ENCODE measurements at places on chromosomes 16 and 17. TPM values are rescaled to one million over a fixed set of nuclear protein-coding genes. Genes with fewer than 3 reads are reported as not detected.

- no peaks in the 10 kb centered on the region for H3K27me3 ChIP-seq
- no peak overlapping the region for H3K4me3 ChIP-seq
- H3K4me1 ChIP-seq: no peaks in the 10 kb centered on the region
- peak overlapping the region; percentile 9 for H3K27ac ChIP-seq
Observed at GRCh38 chr17:4035081-4035680, 70.9 kb upstream of the ATP2A3 start.

The ADAD2 gene
- not detected for total RNA-seq

DNA sequence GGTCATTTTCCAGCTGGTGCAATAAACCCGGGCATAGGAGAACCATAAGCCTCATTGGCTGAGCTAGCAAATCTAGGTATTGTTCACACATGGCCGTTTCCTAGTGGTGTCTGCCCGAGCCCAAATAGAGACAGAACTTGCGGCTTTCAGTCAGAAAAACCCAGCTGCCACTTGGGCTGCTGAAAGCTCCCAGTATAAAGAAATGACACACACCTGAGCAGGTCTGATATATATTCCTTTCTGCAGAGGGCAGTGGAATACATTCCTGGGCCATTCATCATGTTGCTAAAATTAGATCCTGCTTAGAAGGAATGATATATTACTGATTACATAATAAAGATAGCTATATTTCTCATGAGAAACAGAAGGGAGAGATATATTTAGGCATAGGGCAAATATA is 83.9 kb upstream of the IRX5 start:
- H3K4me1 ChIP-seq: no peaks in the 10 kb centered on the region
- no peak overlapping the region for H3K27ac ChIP-seq
- H3K27me3 ChIP-seq: no peaks in the 10 kb centered on the region
- DNase-seq: no peak

The IGFBP4 gene
- 1,301 TPM for total RNA-seq

The NPIPB2 gene
- total RNA-seq: 6.8 TPM

DNA sequence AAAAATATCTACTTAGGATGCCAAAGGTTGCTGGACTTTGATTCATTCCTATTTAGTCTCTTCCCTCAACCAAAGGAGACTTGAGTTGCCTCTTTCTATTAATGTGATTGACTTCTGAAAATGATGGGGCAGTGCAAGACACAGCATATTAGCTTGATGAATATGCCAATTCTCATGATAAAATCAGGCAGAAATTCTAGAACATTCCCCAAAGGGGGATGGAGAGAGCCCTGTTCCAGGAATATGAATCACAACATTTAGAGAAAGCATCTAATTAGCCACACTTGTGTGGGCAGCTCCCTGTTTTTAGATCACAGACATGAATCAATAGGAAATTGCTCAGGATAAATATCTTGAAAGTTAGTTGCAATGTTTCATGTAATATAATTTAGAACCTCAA is 584.0 kb upstream of the CDH8 start:
- no peak overlapping the region for H3K4me3 ChIP-seq
- H3K36me3 ChIP-seq: no peaks in the 10 kb centered on the region
- no peak overlapping the region for H3K27ac ChIP-seq
- H3K4me1 ChIP-seq: no peaks in the 10 kb centered on the region

DNA sequence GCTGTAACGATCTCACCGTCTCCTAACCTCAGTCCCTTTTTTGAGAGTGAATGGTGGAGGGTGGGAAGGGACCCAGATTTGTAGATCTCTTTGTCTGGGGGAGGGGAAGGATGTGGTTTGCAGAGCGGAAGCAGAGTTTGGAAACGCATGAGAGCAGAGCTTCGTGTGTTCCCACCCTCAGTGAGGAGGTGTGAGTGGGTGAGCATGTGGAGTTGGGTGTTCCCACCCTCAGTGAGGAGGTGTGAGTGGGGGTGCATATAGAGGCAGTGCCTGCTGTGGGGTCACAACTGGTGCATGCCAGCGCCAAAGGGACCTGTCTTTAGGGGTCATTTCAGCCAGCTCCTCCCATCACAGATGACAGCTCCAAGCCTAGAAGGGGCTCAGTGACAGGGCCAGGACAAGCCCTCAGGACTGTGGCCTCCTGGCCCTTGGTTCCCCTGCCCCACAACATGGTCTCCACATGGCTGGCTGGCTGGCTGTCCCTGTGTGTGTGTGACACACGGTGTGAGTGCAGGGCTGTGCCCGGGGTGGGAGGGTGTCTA is 1.8 kb upstream of the CISD3 start:
- H3K4me3 ChIP-seq: no peak overlapping the region
- peaks cover 56% of the 10 kb centered on the region for H3K4me1 ChIP-seq
- no peaks in the 10 kb centered on the region for H3K36me3 ChIP-seq
- peak overlapping the region; percentile 91 for H3K27ac ChIP-seq
- DNase-seq: no peak

The ASPA gene
- 7.8 TPM for total RNA-seq

DNA sequence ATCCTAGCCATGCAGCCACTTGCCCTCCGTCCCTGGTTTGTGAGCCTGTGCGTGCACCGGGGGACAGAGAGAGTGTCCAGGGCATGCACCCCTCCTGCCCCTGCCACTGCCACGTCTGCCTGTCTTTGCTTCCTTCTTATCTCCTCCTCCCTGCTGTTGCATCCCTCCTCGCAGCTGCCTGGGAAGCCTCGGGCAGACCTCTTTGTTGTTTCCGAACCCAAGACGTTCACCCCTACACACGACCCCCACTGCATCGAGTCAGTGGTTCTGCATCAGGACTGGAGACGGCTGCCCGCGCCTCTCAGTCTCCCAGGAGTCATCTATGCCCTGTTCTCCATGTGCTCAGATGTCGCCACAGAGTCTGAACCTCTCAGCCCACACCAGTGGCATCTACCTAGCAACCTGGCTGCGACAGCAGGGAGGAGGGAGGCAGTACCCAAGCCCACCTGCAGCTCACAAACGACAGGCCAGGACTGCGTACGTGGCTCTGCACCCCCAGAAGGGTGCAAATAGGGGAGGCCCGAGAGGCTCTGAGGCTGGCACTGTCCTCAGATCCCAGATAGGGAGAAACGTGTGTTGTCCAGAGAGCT is 5.2 kb downstream of the TIMP2 start:
- H3K27ac ChIP-seq: peak overlapping the region; percentile 87
- no peak overlapping the region for H3K4me3 ChIP-seq
- no peak for DNase-seq
- no peaks in the 10 kb centered on the region for H3K36me3 ChIP-seq

DNA sequence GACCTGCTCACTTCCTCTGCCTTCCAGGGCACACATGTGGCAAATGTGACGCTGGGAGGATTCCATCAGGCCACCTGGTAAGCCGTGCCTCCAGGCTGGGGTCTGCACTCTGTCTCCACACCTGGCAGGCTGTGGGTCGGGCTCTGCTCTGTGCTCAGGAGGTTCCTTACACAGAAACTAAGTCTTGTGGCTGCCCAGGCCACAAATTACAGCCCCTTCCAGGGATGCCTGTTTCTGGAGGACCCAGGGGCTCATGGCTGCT is 58.2 kb downstream of the RMI2 start:
- no peaks in the 10 kb centered on the region for H3K27me3 ChIP-seq
- no peaks in the 10 kb centered on the region for H3K36me3 ChIP-seq
- H3K27ac ChIP-seq: no peak overlapping the region

GRCh38 chr17:67272312-67273047 is 27.5 kb upstream of the HELZ start:
- no peaks in the 10 kb centered on the region for H3K4me1 ChIP-seq
- H3K4me3 ChIP-seq: no peak overlapping the region
- no peak overlapping the region for H3K27ac ChIP-seq
- H3K27me3 ChIP-seq: no peaks in the 10 kb centered on the region

- H3K4me1 ChIP-seq: no peaks in the 10 kb centered on the region
- DNase-seq: no peak
Observed at GRCh38 chr17:33561569-33562334, 268.7 kb upstream of the ASIC2 start.

DNA sequence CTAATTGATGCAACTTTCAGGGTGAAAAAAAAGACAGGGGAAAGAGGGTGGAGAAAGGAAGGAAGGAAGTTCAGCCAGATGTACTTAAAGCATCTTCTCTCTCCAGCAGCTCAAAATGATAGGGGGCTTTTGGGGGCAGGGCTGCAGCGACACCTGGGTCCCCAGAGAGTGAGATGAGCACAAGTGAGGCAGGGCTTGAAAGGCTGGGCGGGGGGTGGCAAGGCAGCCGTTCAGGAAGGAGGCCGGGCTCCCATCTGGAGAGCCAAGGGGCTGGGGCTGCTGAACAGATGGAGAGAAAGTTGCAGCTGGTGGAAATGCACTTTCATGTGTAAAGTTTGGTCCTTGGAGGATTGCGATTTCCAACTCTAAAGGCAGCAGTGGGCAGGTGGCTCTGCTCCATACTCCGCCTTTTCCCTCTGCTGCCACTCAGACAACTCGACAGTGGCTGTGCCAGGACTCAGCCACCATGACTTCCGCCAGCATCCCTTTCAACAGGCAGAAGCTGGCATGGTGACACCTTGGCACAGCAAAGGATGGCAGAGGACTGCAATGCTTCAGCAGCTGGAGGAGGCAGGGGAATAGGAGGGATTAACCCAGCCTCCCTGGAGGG is 7.7 kb downstream of the SLC35B1 start:
- H3K27me3 ChIP-seq: no peaks in the 10 kb centered on the region
- H3K4me1 ChIP-seq: peaks cover 12% of the 10 kb centered on the region
- no peak overlapping the region for H3K27ac ChIP-seq
- peaks cover 62% of the 10 kb centered on the region for H3K36me3 ChIP-seq
- DNase-seq: no peak

The EVI2B gene
- total RNA-seq: 9.2 TPM

DNA sequence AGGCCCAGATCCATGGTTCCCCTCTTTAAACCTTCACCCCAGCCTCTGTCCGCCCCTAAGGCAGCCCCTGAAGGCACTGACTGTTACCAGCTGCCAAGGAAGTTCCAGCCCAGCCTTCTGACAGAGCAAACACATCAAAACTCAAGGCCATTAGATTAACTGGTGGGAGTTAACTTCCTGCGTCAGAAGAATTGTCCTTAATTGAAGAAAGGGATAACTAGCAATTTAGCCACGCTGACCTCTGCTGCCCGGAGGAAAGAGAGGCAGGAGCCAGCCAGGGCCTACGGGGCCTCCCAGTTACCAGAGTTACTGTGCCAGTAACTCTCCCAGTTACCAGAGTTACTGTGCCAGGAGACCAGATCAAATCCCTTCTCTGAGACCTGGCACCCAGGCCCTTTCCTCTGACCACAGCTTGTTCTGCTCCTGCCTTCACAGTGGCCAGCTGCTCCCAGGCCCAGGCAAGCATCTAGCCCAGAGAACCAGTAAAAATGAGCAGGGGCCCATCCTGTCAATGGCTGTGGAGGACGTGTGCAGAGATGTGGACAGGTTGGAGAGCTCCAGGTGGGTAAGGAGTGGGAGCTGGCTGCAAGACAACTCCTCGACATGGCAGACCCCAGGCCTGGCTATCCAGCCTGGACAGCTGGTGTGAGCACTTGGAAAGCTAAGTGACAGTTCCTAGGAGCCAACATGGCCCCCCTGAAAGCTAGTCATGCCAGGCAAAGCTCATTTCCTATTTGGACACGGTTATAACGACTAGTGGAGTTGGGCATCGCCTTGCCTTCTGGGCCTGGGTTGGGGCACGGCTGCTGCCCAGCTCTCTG is 2.8 kb upstream of the PITPNM3 start:
- no peak for DNase-seq
- no peak overlapping the region for H3K27ac ChIP-seq
- H3K4me3 ChIP-seq: no peak overlapping the region
- H3K27me3 ChIP-seq: no peaks in the 10 kb centered on the region
- H3K36me3 ChIP-seq: no peaks in the 10 kb centered on the region

- no peaks in the 10 kb centered on the region for H3K27me3 ChIP-seq
- no peak overlapping the region for H3K27ac ChIP-seq
- H3K36me3 ChIP-seq: no peaks in the 10 kb centered on the region
Observed at GRCh38 chr16:85452364-85453193, 160.5 kb upstream of the GSE1 start.

The ASPHD1 gene
- 5.7 TPM for total RNA-seq

DNA sequence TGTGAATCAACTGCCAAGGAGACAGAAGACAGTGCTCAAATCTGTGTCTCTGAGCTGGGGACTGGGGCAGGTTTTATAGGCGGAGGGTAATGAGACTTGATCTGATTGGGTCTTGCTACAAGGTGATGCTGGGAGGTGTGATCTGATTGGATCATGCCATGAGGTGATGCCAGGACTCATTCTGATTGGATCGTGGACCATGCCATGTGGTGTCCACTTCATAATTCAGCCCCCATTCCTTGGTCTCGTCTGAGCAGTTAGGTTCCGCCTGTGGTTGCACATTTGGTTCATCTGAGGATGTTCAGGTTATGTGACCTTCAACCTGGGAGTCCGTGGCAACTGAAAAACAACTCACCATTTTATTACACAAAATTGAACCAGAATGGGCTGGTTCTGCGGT is 41.0 kb downstream of the OTOA start:
- H3K4me3 ChIP-seq: no peak overlapping the region
- H3K36me3 ChIP-seq: no peaks in the 10 kb centered on the region
- no peak overlapping the region for H3K27ac ChIP-seq
- DNase-seq: no peak
- no peaks in the 10 kb centered on the region for H3K27me3 ChIP-seq

GRCh38 chr16:73052576-73052975 is 4.6 kb upstream of the ZFHX3 start:
- no peaks in the 10 kb centered on the region for H3K27me3 ChIP-seq
- peak overlapping the region; percentile 69 for H3K27ac ChIP-seq
- DNase-seq: no peak
- peaks cover 49% of the 10 kb centered on the region for H3K4me1 ChIP-seq
- no peaks in the 10 kb centered on the region for H3K36me3 ChIP-seq

GRCh38 chr16:77555791-77556190 is 121.0 kb upstream of the ADAMTS18 start:
- no peaks in the 10 kb centered on the region for H3K4me1 ChIP-seq
- no peaks in the 10 kb centered on the region for H3K36me3 ChIP-seq
- no peak for DNase-seq
- H3K27ac ChIP-seq: no peak overlapping the region
- no peaks in the 10 kb centered on the region for H3K27me3 ChIP-seq

DNA sequence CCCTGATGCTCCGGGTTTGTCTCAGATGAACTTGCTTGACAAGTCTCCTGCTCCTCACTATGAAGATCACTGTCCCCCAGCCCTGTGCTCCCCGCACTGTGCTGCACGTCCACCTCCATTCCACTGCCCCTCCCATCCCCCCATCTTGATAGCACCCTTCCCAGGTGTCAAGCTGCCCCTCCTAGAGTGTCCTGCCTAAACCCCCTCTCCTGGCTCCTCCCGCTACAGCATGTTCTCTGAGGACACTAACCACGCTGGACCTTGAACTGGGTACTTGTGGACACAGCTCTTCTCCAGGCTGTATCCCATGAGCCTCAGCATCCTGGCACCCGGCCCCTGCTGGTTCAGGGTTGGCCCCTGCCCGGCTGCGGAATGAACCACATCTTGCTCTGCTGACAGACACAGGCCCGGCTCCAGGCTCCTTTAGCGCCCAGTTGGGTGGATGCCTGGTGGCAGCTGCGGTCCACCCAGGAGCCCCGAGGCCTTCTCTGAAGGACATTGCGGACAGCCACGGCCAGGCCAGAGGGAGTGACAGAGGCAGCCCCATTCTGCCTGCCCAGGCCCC is 18.5 kb downstream of the DEXI start:
- H3K4me3 ChIP-seq: no peak overlapping the region
- H3K27ac ChIP-seq: peak overlapping the region; percentile 74
- no peak for DNase-seq
- H3K27me3 ChIP-seq: no peaks in the 10 kb centered on the region
- H3K4me1 ChIP-seq: no peaks in the 10 kb centered on the region

GRCh38 chr16:4021070-4021779 is 95.0 kb downstream of the ADCY9 start:
- no peak overlapping the region for H3K27ac ChIP-seq
- no peak for DNase-seq
- H3K36me3 ChIP-seq: no peaks in the 10 kb centered on the region
- H3K4me1 ChIP-seq: no peaks in the 10 kb centered on the region
- H3K27me3 ChIP-seq: no peaks in the 10 kb centered on the region

The HOXB1 gene
- not detected for total RNA-seq

- no peak for DNase-seq
- H3K4me1 ChIP-seq: no peaks in the 10 kb centered on the region
- H3K27me3 ChIP-seq: no peaks in the 10 kb centered on the region
- H3K4me3 ChIP-seq: no peak overlapping the region
Observed at GRCh38 chr17:81197831-81198490, 24.8 kb downstream of the CEP131 start.
